Activated T-helper 1 cell treated with Interleukin-2 at 50 U/mL for 16 hours (primary cell): ENCODE measurements at places on chromosomes 7 and 10.

DNA sequence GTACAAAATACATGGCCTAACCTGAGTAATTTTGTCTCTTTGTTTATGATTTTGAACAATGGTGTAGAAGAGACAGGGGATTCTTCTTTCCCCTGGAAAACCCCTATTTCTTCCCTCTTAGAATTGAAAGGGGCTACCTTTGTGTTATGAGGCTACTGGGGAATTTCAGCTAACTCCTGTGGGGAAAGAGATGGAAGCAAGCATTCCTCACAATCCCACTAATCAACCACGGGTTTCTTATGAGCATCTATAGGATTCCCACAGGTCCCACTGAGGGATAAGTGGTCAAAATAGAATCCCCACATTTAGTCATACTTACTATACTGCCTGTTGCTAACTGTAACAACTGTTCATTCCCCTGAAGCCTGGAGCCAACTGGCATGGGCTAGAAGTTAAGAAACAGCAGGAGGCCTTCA, 32.2 kb upstream of the ITGB8 start:
- DNase-seq: no peak

- DNase-seq: no peak
Observed at GRCh38 chr7:105277341-105277740, 111.4 kb downstream of the SRPK2 start.

- DNase-seq: no peak
Observed at GRCh38 chr7:157570531-157571200, 233.9 kb downstream of the DNAJB6 start.

- DNase-seq: no peak
Observed at GRCh38 chr10:56296618-56297017, 64.4 kb downstream of the ZWINT start.

DNA sequence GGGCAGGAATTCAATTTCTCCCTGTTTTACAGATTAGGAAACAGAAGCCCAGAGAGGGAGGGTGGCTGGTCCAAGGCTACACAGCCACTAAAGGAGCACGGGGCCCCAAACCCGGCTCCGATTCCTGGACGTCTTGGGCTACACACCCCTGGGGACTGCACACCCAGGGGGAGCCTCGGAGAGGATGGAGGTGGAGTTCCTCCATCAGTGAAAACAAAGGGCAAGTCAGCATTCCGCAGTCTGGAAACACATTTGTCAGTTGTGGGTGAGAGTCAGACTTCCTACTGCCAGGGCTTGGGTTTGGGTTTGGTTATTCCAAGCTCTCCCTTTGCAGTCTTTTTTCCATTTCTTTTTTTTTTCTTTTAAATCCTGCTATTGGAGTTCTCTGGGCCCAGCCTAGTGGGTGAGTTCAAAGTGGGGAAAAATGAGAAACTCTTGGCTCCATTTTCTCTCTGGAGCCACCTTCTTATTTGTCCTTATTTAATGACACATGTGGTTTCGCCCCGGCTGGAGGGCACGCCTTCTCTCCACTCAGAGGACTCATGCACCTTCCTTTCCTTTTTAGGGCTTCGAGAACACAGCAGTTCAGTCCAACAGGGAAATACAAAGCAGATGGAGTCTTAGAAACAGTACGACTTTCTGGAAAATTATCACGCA, 59.9 kb upstream of the AQP1 start:
- no peak for DNase-seq

DNA sequence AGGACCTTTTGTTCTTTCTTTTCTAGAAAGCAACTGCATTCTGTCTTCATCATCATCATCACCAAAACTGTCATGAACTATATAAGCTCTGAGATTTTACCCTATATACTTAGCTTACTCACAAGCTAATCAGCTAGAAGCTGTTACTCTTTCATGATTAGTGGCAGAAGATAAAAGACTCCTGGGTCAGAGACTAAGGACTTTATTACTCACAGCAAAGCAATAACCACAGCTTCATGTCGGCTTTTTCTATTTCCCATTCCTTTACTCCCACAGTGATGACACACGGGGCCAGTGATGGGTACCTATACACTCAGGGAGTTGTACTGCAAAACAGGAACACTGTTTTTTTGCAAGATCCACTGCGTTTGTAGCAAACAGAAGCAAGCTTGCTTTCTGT, 8.4 kb upstream of the C10orf88 start:
- no peak for DNase-seq
